Hepatic stellate cell (primary cell): ENCODE measurements at places on chromosomes 13 and 19.

DNA sequence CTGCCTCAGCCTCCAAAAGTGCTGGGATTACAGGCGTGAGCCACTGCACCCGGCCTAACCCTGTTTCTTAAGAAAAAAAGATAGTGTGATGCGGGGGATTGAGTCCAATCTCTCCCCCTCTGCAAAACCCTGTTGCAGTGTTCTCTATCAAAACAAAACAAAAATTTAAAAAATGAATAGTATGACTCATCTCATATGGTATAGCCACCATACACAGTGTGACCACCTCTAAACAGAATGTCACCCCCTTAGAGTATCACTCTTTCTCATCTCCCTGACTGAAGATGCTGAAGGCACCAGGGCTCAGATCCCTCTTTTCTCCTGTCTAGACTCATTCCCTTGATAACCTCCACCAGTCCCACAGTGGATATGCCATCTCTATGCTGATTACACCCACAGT lies 6.8 kb upstream of the ERF start:
- no peak for DNase-seq

GRCh38 chr19:57803594-57804325 lies 11.0 kb downstream of the ZNF552 start:
- DNase-seq = peak; percentile 53

DNA sequence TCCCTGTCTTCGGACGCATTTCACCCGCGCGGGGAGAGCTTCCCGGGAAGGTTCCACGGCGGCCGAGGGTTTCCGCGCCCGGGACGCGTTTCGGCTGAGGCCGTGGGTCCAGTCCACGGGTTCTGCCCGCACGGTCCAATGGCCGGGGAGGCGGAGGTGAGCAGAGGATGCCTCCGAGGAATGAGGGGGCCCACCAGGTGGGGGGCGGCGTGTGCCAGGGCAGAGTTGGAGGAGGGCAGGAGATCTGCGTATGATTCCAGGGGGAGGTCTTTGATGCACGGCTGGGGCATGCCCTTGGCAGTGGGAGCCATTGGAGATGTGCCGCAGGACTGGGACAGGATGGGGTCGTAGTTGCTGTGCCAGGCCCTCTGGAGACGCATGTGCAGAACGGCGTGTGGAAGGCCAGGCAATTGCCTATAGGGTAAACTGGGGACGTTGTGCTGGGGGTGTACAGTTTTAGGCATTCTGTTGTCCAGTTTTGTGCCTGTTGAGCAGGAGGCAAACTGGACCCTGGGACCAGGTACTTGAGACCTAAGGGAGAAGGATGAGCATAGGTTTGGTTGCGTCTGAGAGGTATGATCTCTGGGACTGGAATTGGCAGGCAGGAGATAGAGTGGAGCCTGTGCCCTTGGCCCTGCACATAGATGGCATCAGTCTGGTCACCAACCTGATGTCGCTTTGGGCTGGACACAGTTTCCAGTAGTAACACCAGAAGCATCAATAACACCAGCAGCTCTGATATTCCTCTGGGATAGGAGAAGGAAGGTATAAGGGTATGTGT lies 751 bp downstream of the ZNF584 start:
- no peak for DNase-seq

GRCh38 chr13:76634431-76635191 lies 251.6 kb downstream of the KCTD12 start:
- no peak for DNase-seq

GRCh38 chr13:36795463-36795862 lies 23.6 kb upstream of the RFXAP start:
- no peak for DNase-seq

DNA sequence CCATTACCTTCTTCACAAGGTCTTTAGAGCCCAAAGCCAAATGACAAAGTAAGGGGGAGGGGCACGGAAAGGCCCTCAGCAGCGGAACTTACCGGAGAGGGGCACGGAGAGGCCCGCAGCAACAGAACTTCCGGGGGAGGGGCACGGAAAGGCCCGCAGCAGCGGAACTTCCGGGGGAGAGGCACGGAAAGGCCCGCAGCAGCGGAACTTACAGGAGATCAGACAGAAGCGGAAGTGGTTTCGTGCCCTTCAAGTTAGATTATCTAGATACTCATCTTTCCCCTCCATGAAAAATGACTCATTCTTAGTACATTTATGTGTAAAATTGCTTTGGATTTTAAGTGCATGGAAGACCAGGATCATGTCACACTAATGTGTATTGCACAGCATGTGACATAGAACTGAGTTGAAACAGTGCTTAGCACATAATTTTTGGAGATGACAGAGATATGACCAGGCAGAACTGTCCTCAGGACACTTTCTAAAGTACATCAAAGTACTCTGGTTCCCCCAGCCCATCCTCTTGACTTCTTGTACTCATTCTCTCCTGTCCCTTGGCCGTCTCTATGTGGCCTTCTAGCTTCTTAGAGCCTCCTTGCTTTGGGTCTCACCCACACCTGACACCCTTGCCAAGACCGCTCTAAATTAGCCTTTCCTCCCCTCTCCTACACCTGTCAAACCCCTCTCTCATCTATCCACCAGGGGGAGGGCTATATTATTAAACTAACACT lies 25.7 kb upstream of the TPTE2 start:
- no peak for DNase-seq

- DNase-seq = no peak
Measured at GRCh38 chr13:47841151-47841550, 159.9 kb downstream of the SUCLA2 start.

GRCh38 chr19:33551676-33552075 lies 30.1 kb upstream of the PEPD start:
- DNase-seq = no peak

DNA sequence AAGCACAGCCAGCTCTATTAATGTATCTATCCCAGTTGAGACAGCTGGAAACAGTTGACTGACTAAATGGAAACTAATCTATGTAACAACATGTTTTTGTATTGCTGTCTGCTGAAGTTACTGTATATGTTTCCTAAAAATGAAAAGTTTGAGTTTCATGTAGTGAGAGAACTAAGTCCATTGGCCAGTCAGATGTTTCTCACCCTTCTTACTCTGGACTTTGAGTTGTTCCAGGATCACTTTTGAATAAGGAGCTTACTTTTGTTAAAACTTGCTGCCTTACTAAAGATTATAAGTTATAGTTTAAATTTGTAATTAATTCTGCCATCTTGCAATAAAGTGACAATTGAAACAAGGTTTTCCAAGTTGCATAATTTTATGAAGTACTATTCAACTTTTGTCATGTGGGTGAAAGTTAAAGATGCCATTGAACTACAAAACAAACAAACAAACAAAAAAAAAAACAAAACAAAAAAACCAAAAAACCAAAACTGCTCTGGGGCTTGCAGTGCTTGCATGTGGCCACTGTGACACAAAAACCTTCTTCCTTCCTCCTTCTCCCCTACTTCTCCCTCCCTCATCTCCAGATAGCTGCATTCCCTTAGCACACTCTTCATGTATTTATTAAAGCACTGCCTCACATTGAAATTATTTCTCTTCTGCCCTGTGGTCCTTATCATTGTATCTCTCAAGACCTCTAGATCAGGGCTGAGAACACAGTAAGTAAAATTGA lies 15.3 kb downstream of the WDFY2 start:
- no peak for DNase-seq

DNA sequence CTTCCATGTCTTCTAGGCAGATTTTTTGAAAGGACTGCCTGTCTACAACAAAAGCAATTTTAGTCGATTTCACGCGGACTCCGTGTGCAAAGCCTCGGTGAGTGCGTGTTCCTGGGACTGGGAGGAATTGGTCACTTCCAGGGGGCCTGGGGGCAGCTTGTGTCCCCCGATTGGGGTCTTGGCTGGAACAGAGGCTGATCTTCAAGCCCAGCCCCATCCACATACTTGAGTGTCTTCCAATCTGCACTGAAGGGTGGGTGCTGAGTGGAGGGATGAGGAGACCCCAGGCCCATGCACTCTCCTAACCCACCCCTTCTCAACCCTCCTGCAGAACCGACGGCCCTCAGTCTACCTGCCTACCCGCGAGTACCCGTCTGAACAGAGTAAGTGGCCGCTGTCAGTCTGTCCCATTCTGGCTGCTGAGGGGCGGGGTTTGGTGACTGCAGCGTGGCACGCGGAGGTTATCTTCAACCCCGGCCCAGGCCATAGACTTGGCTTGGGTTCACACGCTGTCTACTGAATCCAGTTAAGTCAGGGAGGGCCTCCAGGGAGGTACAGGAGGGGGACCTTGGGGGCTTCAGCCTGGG lies 4.7 kb downstream of the DDA1 start:
- no peak for DNase-seq

- no peak for DNase-seq
Measured at GRCh38 chr19:30393046-30393445, 20.9 kb downstream of the ZNF536 start.

DNA sequence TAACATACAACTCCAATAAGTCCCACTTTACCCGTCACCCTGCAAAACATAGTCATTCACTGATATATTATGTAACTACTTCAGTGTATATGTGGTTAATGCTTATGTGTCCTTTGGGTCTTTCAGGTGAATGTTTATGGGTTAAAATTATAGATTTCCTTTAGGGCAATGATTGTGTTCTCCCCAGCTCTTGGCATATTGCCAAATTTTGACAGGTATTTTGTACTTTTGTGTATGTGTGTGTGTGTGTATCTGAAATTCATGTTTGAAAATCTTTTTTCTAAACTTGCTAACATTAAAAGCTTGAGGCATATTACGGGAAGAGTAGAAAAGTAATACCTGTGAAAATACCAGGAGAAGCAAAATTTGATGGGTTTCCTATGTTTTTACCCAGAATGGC lies 8.2 kb downstream of the CDK8 start:
- DNase-seq = no peak

- DNase-seq = no peak
Measured at GRCh38 chr13:22061371-22061805, 390.5 kb downstream of the FGF9 start.
